LHCN-M2 (cell line): ENCODE measurements at places on chromosomes 3 and 15. TPM values are rescaled to one million over a fixed set of nuclear protein-coding genes. Genes with fewer than 3 reads are reported as not detected.

GRCh38 chr15:32659340-32660155, 18.0 kb downstream of the SCG5 start:
- peak; percentile 91 for DNase-seq

GRCh38 chr3:21806733-21807132, 55.7 kb upstream of the ZNF385D start:
- no peak for DNase-seq

GRCh38 chr15:99566157-99566897, 543 bp downstream of the MEF2A start:
- no peak for DNase-seq

- peak; percentile 45 for DNase-seq
These were observed 23.7 kb downstream of the RBM5 start for GRCh38 chr3:50112462-50112861.

- no peak for DNase-seq
These were observed 10.0 kb downstream of the PHC3 start for GRCh38 chr3:170171563-170171962.

DNA sequence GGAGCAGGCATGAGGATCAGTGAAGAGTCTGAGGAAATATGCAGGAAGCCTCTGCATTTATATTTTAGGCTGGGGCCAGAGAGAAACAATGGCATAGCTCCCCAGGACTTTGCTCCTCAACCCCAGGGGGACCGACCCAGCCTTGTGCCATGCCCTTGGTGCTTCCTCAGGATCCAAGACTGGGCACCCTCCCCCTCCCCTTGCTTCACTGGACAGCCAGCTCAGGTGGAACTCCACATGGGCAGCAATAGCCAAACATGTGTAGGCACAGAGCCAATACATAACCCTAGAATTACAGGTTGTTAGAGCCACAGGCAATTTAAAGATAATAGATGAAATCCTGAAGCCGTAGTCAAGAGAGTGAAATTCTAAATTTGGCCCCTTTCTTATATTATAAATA, 73.0 kb upstream of the ETV5 start:
- no peak for DNase-seq

- no peak for DNase-seq
These were observed 9.5 kb upstream of the ROPN1B start for GRCh38 chr3:125959317-125960065.

- no peak for DNase-seq
These were observed 136.0 kb upstream of the RARB start for GRCh38 chr3:25292036-25292435.

DNA sequence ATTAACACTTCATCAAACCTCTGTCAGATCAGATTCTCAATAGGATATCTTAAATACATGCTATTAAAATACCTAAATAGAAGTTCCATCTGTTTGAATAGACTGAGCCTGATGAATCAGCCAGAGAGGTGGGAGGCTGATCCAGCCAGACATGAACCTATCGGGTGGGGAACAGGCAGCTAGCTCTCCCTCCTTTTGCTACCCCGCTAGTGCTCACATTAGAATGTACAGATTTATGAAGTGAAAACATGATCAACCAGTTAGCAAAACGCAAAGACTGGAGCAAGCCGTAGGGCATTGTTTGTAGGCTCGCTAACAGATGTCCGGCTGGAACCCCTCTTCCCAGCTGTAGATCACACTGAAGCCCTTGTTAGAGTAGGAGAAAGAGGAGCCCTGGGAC, 54.4 kb downstream of the GTF2E1 start:
- no peak for DNase-seq

GRCh38 chr3:14691239-14691638, 16.3 kb downstream of the C3orf20 start:
- DNase-seq, result no peak

- DNase-seq, result no peak
These were observed 498.7 kb upstream of the CBLB start for GRCh38 chr3:106367496-106367895.

PLA2G4D gene
- total RNA-seq, result not detected in 2 replicates

MRAS gene
- 40.8 and 58.8 TPM in 2 replicates for total RNA-seq

SLC28A1 gene
- not detected in 2 replicates for total RNA-seq
